ENCODE measurements at places on chromosomes 16 and 17. TPM values are rescaled to one million over a fixed set of nuclear protein-coding genes. Genes with fewer than 3 reads are reported as not detected.
A peak's percentile ranks its signal among the peaks of the same experiment; 100 is the strongest.

TEX14 gene
- not detected for total RNA-seq

GRCh38 chr17:49987290-49987585 lies 7.8 kb downstream of the DLX3 start:
- DNase-seq = no peak

DNA sequence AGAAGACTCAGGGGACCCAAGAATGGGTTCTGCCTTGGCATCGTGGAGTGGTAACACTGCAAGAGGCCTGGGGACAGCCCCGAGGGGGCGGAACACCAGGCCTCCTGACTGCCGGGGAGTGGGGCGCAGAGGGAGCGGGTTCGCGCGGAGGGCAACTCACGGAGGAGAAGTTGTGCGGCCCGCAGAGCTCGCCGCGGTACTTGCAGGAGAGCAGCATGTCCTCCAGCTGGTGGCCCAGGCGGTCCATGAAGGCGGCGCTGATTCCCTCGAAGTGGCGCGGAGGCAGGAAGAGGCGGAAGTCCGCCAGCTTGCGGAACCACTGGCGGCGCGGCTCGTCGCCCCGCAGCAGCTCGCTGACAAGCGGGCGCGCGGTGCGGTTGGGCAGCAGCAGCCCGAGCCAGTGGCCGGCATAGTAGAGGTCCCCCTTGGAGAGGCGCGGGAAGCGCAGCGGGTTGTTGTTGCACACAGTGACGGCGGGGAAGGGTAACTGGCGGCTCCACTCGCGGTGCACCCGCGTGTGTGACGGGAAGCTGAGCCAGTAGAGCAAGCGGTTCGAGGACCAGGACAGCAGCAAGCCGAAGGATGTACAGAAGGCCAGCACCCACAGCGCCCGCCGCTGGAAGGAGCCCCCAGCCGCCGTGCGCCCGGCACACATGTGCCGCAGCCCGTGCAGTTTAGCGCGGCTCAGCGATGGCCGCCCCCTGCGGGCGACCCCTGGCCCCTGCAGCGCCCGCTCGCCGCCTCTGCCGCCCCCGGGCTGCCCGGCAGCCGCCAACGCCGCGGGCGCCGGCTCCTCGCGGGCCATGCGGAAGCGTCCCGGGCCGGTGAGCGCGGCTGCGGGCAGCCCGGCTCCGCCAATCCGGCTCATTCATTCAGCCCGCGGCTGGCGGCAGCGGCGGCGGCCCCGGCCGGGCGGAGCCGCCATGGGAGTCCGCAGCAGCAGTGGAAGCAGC lies 1.6 kb downstream of the ASIC2 start:
- no peak for DNase-seq

DNA sequence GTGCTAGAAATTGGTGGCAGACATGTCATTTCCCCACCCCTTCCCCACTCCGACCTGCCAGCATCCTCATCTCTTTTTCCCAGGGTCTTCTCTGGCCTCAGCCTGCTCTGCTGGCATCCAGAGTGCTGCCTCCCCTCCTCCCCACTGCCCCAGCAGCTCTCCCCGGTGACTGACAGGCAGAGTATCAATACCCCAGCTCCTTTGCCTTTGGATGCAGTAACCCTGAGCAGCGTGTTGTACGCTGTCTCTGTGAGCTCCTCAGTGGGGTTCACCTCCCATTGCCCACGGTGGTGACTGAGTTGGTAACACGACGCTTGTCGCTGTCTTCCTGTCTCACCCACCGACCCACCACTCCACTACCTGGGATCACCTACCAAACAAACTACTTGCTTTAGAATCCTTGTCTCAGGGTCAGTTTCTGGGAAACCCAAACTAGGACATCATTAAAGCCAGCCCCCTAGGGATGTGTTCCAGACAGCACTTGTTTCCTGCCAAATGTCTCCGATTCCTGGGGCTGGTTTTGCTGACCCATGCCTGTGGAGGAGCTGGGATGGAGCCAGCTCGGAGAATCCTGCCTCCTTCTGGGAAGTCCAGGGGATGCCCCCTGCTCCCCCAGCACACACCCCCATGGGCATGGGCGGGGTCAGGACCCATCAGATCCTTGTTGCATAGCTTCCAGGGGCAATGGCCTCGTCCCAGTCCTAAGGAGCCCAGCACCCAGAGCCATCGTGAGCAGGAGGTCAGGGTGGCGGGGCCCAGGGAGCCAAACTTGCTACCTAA lies 8.3 kb upstream of the SBK1 start:
- no peak for DNase-seq

GRCh38 chr16:70438585-70438968 lies 323 bp downstream of the ST3GAL2 start:
- DNase-seq = no peak

DNA sequence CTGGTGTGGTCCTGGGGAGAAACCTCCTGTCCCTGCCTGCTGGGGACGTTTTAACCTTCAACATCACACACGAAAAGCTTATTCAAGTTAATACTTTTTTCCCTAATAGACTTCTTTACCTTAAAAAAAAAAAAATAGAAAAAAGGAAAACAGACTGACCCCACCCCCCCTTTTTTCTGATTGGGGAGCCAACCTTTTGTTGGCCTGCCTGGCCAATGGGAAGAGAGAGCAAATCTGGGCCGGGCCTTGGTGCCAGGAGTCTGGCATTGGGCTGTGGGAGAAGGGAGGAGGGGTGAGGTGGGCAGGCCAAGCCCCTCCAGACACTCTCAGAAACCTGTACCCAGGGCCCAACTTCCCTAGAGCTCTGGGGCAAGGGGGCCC lies 3.0 kb downstream of the CBX8 start:
- DNase-seq = no peak

DNA sequence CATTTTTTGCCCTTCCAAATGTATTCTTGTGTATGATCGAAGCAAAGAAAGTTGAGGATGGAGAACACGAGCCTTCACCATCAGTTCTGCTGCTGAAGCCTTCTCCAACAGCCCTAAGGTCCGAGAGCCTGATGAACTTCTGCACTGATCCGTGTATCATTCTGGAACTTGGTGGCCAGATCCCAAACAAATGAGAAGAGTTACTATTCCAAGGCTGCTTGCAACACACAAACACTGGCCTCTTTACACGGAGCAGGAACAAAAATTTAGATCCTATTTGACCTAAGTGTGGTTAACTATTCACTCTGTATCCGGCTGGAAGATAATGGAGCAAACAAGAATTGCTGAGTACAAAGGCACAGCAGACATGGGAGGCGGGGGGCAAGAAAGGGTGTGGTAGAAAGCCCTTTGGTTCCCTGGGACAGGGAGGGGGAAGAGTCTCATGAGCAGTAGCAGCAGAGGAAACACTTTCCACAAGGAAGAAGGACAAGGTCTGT lies 282.9 kb downstream of the SOX9 start:
- no peak for DNase-seq

- no peak for DNase-seq
Measured at GRCh38 chr17:17395246-17395802, 81.5 kb upstream of the MED9 start.

DNA sequence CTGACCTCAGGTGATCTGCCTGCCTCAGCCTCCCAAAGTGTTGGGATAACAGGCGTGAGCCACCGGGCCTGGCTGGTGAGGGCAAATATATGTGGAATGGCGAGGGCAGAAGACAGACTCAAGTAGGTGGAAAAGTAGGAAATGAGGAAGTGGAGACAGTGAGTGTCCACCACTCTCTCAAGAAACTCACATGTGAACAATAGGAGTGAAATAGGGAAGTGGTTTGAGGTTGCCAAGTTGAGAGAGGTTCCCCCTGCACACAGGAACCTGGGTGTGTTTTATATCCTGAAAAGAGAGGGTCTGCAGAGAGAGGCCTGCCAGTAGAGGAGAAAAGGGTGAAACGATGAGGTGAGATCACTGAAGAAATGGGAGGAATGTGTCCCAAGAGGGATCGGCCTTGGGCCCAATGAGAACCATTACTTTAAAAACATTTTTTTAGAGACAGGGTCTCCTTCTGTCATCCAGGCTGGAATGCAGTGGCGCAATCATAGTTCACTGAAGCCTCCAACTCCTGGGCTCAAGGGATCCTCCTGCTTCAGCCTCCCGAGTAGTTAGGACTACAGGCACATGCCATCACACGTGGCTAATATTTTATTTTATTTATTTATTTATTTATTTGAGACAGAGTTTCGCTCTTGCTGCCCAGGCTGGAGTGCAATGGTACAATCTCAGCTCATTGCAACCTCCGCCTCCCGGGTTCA lies 17.1 kb upstream of the CORO1A start:
- no peak for DNase-seq

DNA sequence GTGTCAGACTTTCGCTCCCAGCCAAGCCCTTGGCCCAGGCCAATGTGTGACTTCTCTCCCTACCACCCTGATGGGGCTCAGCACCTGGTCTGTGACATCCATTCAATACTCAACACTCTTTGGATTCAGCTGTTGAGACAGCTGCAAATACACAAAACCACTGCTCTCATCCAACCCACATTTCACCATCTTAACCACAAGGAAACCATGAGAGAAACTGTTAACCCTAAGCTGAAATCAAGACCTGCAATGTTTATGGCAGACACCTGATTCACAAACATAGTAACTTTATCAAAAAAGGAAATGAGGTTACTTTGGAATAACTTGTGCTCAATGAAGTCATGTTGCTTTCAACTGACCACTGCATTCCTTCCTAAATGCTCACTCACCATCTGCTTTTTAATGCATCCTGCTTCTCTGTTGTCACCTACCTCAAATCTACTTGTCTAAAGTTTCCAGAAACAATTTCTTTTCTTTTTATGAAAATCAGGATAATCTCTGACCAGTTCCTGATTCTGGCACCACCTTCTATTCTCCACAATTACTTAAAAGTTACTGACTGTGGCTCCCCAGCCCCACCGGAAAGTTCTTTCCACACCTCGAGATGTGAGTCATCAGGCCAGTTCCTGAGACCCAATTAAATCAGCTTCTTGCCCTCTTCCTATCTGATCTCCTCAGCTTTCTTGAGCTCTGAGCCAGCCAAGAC lies 88.2 kb downstream of the NOG start:
- DNase-seq = peak; percentile 79

- no peak for DNase-seq
Measured at GRCh38 chr16:86809458-86809955, 231.2 kb downstream of the FOXL1 start.
